ENCODE measurements at places on chromosomes 16 and 17.
A peak's percentile ranks its signal among the peaks of the same experiment; 100 is the strongest.

DNA sequence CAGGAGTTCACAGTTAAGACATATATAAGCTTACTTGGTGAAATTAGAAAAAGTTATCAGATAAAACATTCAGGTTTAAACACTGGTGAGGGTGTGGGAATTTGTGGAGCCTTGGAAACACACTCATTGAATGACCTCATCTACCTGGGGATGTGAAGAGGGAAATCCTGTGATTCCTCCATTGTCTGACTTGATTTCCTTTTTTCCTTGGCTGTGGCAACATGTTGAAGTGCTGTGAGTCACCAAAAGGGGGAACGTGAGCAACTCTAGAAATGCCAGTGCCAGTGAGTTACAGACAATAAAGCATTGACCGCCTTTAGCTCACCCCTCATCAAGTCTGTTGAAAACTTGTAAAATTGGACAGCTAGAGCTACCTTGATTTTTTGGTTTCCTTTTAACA lies 1.8 kb downstream of the HMOX2 start:
- DNase-seq, result no peak

DNA sequence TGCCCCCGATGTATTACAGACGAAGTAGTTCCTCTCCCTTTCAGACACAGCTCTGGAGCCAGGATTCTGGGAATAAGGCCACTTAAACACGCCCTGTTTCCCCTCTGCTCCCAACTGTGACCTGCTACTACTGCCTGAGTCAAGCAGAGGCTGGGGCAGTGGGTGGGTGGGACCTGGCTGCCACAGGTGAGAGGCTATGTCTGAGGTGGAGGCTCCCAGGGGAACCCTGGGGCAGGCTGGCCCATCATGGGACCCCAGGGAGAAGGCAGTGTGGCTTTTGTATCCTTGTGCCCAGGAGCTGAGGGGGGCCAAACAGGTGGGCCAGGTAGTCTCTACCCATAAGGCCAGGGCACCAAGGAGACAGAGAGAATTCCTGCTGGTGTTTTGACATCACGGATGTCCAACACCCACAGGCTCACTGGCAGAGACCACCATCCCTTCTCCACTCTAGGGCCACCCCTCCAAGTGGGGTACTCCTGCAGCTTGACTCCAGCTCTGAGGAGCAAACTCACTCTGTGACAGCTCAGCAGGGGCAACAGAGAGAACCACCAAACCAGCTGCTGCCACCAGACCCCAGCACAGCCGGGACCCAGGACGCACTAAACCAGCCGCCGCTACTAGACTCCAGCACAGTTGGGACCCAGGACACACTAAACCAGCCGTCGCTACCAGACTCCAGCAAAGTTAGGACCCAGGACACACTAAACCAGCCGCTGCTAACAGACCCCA lies 105.3 kb upstream of the SMURF2 start:
- no peak for DNase-seq

DNA sequence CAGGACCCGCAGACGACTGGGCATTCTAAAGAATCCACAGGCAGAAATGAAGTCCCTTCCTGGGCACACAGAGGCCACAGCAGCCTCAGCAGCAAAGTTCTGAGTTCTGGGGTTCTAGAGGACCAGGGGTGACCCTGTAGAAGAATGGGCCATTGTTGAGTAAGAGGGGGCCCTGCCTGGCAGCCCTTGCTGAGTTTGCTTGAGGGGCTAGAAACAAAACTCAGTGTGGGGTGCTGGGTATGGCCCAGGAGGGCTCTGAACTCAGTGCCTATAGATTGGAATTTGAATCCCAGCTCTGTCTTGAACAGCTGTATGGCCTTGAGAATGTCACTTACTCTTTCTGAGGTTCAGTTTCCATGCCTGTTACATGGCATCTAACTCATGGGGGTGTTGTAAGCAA lies at the start of gene PDILT:
Gene PDILT, minus strand, starts transcription at position 101 of the 400 bp plus-strand sequence. CDS start 5,437 bp downstream, outside the sequence.
- DNase-seq, result no peak

- DNase-seq, result no peak
These were observed 23.2 kb upstream of the SLC5A11 start for GRCh38 chr16:24822542-24822941.

DNA sequence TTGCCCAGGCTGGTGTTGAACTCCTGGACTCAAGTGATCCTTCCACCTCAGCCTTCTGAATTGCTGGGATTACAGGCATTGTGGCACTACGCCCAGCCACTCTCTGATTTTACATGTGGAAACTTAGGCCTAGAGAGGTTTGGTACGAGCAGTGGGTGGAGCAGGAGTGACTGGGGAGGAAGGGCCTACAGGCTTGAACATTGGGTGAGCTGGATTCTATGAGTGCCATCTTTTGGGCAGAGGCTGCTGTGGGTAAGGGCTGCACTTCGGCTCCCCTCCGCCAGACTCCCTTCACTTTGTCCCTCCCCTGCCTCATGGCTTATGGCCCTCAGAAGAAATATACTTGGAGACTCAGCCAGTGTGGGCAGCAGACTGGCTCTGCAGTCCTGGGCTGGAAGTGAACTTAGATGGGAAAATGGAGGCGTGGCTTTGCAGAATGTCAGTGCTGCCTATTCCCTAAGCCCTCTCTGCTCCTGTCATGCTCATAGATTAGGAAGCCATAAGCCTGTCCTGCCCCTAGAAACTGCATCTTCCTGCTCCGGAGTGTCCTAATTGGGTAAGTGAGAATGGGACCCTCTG lies 9.5 kb upstream of the MRC2 start:
- no peak for DNase-seq

GRCh38 chr16:63737633-63738032 lies 1384.2 kb downstream of the CDH11 start:
- DNase-seq, result no peak

DNA sequence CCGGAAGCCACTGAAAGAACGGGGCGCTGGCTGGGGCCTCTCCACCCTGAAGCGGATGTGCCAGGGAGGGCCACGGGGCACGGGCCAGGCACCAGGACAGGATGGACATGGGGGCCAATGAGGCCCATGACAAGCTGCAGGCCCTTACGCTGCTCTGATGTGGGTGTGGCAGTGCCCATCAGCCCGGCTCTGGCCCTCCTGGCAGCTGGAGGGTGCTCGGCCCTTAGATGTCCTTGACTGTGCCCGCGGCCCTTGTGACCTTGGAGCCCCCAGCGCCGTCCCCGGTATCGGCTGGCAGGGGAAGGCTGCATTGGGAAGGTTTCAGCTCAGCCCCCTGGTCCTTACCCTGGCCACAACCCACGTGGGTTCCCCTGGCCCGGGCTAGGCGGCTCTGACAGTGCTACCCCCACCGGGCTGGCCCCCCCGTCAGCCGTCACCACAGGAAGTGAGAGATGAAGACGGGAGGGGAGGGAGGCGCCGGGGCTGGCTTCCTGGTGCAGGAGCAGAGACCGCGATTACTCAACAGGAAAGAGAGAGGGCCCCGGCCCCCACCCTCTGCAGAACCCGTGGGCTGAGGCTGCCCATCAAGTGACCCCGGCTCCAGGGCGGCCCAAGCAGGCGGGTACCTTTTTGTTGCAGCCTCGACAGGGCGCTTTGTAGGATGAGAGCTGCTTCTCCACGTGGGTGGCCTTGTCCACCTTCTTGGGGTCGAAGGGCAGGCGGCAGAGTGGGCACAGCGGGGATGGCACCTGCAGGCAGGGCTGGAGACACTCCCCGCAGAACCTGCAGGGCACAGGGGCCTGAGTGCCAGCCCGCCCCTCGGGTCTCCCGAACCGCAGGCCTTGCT lies 5.3 kb downstream of the RNF166 start:
- DNase-seq, result peak; percentile 94

DNA sequence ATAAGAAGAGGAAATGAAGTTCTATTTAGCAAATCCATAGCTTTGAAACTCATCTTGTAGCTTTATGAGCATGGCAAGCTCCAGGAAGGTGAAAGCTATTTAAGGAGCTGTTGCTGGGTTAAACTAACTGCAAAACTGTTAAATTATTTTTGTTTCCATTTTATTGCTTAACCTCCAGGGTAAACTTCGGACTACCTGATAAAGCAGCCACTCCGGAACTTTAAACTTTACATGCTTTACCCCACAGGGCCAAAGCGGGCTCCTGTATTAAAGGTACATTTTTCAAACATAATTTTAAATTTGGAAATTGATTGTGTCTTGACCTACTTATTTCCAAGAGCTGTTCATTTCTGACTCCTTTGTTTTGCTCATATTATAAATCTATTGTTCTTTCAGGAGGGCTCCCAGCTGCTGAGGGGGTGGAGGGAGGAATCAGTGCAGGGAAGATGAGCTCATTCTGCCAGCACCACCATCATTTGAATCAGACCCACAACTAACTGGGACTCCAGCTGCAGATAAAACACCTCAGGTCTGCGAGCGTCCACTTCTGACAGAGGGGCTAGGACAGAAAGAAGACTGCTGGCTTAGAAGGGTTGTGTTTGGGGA lies 157.9 kb downstream of the IRX3 start:
- DNase-seq, result no peak

DNA sequence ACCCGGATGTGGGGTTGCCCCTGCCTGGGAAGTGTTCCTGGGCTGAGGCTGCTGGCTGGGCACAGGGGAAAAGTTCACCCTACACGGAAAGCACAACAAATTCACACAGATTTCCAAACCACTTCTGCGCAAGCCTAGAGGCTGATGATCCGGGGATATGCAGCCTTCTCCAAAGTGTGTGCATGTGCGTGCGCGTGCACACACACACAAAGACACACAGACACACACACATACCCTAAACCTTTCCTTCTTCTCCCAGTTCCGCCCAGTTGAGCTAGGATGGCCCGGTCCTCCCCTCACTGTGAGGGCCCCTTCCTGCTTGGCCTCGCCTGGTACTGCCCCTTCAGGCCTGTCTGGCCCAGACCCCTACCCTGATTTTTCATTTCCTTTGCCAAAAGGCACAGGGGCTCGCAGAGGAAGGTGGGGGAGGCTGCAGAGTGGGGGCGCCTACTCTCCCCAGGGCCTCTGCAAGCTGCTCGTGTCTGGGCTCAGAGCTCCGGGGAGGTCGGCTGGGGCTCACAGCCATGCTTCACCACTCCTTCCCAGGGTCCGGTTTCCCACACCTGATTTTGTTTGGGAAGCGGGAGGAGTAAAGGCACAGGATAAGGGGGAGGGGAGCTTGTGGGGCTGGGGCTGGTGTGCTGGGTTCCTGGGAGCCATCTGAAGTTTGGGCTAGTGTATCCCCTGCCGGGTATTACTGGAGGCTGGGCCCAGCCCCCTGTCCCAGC lies 144.7 kb downstream of the ENGASE start:
- DNase-seq, result no peak

DNA sequence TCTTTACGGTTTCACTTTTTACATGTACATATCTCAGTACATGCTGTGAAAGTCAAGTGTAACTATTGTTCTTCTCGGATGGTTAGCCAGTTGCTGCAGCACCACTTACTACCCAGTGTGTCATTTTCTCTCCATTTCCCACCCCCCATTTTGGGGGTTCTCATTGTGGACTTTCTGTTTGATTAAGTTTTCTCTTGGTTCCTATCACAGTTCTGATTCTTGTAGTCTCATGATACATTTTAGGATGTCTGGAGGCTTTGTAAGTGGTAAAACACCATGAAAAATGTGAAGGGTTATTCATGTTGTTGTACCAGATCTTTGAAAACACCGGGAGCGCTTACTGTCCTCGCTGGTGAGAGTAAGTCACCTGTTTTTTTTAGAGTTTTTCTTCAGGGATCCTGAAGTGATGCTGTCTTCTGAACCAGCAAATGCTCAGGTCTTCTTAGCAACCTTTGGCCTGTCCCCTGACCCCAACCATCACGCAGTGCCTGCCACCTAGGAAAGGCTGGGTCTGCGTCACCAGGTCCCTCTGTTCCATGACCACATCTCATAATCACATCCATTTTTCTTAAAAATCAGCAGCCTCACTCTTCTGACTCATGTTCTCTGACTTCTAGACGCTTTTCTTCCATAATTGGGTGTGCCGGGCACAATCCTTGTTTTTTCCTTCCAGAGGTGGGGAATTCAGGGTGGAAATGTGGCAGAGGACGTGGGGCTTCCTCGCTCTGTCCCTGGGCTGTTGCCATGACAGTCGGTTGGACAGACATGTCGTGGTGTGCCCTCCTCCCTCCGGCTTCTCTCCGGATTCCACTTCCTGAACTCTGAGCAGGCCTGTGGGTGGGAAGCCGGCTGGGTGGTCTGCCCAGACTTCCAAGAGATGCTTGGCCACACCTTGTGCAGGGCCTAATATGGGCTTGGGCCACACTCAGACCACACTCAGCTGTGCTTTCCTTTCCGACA lies 102.6 kb downstream of the NTN1 start:
- no peak for DNase-seq

- DNase-seq, result peak; percentile 59
These were observed 24.2 kb downstream of the FAM117A start for GRCh38 chr17:49739641-49740271.

GRCh38 chr16:4450430-4450829 lies 24.0 kb downstream of the NMRAL1 start:
- no peak for DNase-seq

DNA sequence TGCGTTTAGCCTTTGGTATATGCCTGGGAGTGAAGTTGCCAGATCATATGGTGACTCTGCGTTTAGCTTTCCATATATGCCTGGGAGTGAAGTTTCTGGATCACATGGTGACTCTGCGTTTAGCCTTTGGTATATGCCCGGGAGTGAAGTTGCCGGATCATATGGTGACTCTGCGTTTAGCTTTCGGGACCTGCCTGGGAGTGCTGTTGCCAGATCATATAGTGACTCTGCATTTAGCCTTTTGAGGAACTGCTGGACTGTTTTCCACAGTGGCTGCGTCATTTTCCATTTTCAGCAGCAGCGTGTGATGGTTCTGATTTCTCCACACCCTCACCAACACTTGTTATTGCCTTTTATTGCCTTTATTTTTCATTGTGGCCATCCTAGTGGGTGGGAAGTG lies 73.0 kb downstream of the OR1D5 start:
- no peak for DNase-seq

GRCh38 chr17:65402513-65403496 lies 158.6 kb downstream of the AXIN2 start:
- no peak for DNase-seq

DNA sequence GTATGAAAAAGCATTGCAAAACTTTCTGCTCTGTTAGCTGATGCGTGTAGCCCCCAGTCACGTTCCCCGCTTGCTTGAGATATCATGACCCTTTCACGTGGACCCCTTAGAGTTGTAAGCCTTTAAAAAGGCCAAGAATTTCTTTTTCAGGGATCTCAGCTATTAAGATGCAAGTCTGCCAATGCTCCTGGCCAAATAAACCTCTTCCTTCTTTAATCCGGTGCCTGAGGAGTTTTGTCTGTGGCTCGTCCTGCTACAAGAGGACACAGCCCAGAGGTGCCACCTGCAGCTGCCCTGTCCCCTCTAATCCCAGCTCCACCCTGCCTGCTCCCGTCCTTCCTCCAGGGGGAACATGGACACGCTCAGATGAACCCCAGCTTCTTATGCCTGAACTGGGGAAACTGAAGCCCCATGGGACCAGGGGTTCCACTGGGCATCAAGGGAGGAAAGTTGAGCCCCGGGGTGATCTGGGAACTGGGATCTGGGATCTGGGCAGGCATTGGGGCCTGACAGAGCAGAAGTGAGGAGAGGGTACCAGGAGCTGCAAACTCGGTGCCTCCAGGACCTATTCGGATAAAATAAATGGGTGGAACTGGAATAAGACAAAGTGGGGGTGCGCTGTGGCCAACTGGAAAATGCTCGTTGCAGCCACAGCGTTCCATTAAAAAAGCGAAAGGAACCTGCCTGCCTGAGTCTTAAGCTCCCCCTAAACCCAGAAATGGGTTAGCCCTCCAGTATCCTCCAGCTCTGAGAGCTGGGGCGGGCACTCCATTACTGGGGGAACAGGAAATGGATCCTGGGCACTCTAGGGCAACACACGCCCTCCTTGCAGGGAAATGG lies 19.7 kb downstream of the QPRT start:
- DNase-seq, result no peak
